ENCODE measurements at places on chromosomes 12 and 14.

GRCh38 chr14:79515158-79515557 lies 696.1 kb downstream of the DIO2 start:
- no peak for DNase-seq

DNA sequence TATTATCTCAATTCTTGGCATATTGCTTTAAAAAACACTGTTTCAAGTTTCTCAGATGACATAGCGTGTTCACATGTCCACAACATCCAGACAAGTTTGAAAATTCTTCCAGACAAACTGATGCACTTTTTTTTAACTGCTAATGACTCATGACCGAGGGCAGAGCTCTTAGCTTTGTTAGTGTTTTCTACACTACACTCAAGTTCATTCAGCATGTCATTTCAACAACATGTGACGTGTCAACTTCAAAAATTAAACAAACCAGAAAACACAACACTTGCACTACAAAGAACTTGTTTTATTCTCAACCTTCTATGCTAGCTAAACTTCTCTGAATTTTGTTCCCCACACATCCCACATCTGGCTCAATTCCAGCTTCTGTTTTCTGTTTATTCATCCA lies 1186.3 kb upstream of the FLRT2 start:
- DNase-seq, result no peak

GRCh38 chr14:63795532-63795931 lies 57.3 kb upstream of the SYNE2 start:
- DNase-seq, result no peak

DNA sequence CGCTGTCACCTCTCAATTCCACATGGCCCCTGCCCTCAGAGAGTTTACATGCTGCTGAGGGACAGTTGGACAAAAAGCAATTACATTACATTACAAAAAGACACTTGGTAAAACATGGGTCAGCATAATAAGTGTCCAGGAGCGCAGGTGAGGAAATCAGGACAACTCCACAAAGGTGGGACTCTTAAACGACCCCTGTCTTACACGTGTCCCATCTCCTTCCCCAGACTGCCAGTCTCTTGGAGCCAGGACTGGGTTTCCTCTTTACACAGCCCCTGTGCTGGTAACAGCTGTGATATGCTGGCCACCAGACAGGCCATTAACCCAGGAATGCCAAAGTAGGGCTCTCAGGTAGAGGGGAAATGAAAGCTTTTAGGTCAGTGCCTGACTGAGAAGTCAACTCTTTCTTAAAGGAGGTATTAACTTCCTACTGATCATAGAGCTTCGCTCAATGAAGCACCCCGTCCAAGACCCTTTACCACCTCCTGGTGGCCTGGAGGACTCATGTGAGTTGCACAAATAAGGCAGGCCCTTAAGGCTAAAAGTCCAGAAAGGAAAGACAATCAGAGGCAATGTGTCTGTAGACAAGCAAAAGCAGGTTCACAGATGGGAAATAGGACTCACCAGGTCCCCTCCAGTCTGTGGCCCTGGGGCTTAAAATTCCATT lies 55.5 kb downstream of the ANO2 start:
- DNase-seq, result no peak

GRCh38 chr12:63846238-63846967 lies 1.9 kb downstream of the SRGAP1 start:
- no peak for DNase-seq

- no peak for DNase-seq
These were observed 10.6 kb downstream of the PHLDA1 start for GRCh38 chr12:76020731-76021672.

Data from GM13976 (cell line).